ENCODE measurements at places on chromosomes 7 and 10.

- no peak for DNase-seq
These were observed 28.1 kb upstream of the ELOVL3 start for GRCh38 chr10:102198027-102198426.

- DNase-seq = no peak
These were observed 41.8 kb upstream of the FAM133B start for GRCh38 chr7:92631850-92632487.

DNA sequence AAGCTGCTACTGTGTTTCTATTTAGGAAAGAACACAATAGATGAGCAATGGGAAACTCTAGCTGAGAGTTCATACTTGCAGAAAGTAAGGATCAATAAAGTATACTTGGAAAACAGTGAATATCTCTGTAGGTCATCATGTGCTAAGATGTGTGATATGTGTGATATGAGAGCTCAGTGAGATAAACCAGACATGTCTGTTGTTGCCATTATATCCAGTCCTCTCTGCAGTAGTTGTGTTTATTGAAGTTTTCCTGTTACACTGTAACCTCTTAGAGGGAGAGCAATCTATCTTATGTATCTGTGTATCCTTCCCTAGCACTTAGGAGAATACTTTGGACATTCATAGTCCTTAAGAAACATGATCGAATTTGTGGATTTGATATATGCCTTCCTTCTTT, 19.1 kb downstream of the TRUB1 start:
- DNase-seq = no peak

DNA sequence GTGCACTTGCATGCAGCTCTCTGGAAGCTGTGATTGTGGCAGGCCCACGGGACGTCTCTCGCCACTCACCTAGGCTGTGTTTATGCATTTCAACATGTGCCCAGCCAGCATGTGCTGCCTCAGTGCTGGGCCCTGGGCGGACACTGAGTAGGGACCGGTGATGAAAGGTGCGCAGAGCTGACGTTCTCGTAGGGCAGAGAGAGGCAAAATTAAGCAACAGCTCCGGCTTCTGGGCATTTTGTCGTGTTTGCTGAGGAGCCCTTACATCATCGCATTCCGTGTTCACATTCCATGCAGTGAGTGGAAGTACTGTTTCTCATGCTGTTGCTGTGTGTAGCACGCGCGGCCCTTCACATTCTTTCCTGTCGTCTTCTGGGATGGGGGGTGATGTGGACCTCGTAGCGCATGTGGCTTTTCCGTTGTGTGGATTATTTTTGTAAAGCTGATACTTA, 50.5 kb downstream of the PRF1 start:
- DNase-seq = peak; percentile 95

DNA sequence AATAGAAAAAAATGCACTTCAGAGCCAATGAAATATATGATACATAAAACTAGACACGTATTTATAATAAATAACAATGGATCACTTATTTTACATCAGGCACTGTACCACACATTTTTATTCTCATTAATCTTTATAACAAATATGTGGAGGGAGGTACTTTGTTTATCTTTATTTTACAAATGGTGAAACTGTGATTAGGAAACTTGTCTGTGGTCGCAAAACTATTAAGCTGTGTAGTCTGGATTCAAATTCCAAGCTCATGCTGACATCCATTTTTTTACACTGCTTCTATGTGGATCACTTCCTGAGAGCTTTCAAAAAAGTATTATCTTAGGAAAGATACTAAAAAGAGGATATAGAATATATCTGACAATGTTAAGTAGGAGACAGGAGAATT, 978.6 kb downstream of the SORCS1 start:
- peak; percentile 36 for DNase-seq

GRCh38 chr10:114662646-114663217, 4.7 kb upstream of the ABLIM1 start:
- DNase-seq = no peak
